ENCODE measurements at places on chromosomes 5 and 9. TPM values are rescaled to one million over a fixed set of nuclear protein-coding genes. Genes with fewer than 3 reads are reported as not detected.

DNA sequence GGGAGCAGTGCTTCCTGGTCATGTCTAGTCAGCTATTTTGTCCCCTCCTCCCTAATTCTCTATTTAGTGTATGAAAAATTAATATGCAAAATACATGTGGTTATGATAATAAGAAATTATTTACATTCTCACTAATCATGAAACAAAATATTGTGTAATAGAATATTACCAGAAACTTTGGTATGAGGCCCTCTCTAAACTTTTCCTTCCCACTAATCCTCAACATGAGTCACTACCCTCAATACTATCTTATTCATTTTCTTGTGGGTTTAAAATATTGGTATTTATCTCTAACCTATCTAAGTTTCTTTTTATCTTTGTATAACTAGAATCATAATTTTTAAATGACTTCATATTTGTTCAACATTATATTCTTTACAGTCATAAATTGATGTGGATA lies 545.9 kb upstream of the PTPRD start:
- DNase-seq: no peak

GRCh38 chr9:128470560-128470959 lies 14.8 kb downstream of the ODF2 start:
- DNase-seq: no peak

- no peak for DNase-seq
These were observed 5.2 kb downstream of the TNFAIP8 start for GRCh38 chr5:119360905-119361593.

- DNase-seq: no peak
These were observed 106.4 kb upstream of the GPR151 start for GRCh38 chr5:146622391-146622790.

DNA sequence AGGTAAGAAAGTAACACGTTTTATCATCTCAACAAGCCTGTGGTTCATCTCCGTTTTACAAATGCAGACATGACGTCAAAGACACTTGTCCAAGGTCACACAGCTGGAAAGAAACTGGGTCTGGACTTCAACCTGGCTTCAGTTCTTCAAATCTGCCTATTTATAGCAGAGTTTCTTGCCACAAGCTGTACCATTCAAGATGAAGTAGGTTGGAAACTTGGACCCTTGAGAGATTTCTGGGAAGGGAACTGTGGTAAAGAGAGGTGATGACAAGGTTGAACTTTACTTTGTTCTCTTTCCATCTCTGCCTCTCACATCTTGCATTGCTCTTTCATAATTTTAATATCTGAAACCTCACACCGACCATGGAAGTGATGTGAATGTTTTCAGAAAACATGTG lies 29.9 kb upstream of the DENND1A start:
- DNase-seq: no peak

DNA sequence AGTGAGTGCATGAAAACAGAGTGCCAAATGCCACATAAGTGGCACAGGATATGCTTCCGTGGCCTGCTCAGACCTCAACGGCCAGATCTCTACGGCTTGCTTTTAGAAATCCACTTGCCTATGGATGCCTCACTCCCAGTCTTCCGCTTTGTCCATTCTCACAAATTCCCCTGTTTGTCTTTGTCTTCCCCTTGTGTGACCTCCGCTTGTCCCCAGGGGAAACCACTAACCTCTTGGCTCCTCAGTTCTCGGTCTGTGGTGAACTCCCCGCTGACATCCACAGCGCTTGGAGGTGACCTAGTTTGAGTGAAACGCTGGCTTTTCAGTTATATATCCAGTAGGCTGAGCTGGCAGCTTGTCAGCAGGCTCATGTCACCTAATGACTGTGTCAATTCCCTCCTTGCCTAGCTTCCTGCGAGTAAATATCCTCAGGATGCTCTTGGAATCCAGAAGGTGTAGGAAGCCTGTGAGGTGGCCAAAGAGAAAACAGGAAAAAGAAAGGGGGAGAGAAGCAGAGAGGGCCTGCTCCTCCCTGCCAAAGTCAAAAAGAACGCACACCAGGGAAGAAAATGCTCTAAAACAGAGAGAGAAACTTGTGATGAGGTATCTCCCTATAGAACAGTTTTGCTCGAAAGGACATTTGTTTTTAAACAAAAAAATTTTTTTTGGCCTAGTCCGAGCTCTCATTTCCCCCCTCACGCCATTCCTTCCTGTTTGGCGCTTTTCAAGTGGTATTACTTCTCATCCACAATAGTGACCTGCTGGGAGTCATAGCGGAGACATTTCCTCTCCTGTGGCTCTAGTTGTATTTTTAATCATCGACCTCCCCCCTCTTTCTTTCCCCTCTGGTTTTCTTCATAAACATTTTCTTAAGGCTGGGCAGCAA lies 101.6 kb upstream of the SPRY4 start:
- DNase-seq: no peak

DNA sequence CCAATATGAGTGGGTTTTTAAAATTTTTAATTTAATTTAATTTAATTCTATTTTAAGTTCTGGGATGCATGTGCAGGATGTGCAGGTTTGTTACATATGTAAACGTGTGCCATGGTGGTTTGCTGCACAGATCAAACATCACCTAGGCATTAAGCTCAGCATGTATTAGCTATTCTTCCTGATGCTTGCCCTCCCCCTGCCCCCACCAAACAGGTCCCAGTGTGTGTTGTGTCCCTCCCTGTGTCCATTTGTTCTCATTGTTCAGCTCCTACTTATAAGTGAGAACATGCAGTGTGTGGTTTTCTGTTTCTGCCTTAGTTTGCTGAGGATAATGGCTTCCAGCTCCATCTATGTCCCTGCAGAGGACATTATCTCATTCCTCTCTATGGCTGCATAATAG lies 35.0 kb upstream of the ANKRD33B start:
- no peak for DNase-seq

DNA sequence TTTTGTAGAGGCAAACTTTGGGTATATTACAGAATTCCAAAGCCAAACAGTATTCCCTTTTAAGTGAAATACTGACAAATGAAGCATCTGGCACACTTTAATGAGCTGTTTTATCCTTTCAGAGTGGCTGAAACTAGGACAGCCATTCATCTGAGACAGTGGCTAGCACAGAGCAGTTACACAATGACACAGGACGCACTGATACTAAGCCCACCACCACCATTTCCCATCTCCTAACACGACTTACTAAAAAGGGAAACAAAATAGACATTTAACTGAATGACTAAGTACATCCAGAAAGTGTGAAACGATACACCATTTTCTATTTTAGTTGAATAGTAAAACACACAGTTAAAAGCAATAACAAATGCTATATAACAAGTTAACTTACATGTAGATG lies 120.4 kb upstream of the RETREG1 start:
- DNase-seq: no peak

DNA sequence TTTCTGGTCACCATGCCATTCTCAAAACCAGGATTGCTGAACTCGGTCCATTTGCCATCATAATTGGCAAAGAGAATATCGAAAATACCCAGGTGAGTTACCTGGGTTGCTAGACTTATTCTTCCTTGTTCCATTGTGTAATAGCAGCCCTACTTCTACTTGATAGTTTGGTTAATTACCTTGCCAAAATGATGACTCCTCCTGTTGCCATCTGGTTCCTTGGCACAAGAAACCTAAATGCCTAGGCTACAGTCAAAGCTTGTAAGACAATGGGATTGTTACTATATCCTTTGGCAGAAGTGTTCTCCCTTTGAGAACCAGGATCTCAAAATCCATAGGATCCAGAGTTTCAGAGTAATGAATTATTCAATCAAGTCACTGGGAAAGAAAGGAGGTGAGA lies 373.2 kb upstream of the ACTBL2 start:
- DNase-seq: no peak

GRCh38 chr5:90134892-90135291 lies 274.7 kb downstream of the CETN3 start:
- no peak for DNase-seq

DNA sequence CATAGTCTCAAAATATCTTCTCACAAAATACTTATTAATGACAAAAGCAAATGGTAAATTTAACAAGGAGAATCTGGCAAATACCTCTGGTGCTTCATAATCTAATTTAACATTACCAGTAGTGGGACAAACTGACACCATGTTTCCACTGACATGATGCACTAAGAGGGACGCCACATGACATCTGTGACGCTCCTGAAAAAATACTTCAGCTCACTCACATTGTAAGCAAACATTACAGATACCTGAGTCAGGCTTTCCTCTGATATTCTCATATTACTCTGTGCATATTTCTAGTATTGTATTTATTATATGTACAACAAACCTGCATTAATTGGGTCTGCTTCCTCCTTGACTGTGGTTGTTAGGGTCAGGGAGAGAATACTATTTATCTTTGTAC lies 56.7 kb upstream of the OSMR start:
- DNase-seq: no peak

DNA sequence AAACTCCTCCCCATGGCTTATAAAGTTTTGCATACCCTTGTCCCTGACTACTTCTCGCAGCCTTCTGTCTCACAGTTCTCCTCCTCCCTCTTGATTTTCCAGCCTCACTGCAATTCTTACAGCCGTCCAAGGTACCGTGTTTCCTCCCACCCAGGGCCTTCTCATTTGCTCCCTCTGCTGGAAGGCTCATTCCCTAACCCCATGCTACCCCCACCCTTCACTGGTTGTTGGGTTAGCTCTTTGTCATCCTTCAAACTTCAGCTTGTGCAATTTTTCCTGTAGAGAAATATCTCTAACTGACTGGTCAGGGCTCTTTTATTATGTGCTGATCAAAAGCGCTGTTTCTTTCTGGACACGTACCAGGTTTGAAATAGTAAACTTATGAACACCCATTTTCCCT lies 329.2 kb downstream of the EBF1 start:
- DNase-seq: no peak

DNA sequence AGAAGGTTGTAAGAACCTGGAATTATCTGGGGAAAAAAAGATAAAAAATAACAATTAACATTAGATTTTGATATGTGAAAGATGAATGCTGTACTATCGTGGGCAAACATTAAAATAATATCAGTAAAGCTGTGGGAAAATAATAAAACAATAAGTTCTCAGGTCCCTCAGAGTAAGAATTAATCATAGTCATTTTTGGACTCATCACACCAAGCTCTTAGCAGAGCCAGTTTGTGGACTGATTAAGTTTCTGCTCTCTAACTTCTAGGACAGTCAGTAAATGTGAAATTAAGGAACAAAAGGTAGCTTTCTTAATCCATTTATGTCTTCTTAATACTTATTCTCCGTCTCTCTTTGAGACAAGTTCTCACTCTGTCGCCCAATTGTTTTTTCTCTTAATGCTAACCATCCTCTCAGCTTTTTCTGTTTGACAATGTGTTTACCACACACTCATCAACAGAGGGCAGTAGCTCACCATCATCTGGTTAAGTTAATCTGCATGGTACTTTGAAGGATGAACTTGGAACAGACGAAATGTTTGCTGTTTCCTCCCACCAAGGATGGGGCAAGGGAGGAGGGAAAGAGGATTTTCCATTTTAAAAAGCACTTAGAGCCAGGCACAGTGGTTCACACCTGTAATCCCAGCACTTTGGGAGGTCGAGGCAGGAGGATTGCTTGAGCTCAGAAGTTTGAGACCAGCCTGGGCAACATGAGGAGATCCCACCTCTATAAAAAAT lies 5.3 kb upstream of the ACO1 start:
- DNase-seq: peak; percentile 36

SLC36A2 gene
- not detected for total RNA-seq

TCOF1 gene
- total RNA-seq: 96.0 TPM

AK6 gene
- 41.1 TPM for total RNA-seq

NOTCH1 gene
- total RNA-seq: 99.0 TPM

EPB41L4A gene
- total RNA-seq: 10.8 TPM

CCL28 gene
- total RNA-seq: not detected
